ENCODE measurements at places on chromosomes 11 and 22.

DNA sequence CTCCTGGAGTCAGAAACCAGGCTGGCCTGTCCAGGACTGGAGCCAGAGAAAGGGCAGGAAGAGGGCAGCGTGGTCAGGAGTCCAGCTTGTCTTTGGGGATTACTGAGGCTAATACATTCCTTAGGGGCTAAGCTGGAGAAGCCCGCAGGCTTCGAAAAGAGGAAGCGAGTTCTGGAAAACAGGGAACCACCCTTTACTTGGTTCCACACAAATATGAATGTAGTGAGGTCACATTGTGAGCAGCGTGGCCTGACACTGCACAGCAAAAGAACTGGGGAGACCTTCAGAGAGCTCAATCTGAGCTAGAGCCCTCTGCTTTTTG lies 132.3 kb downstream of the CEP164 start:
- DNase-seq = no peak

- no peak for DNase-seq
These were observed 6.0 kb downstream of the TRIM22 start for GRCh38 chr11:5695580-5695979.

DNA sequence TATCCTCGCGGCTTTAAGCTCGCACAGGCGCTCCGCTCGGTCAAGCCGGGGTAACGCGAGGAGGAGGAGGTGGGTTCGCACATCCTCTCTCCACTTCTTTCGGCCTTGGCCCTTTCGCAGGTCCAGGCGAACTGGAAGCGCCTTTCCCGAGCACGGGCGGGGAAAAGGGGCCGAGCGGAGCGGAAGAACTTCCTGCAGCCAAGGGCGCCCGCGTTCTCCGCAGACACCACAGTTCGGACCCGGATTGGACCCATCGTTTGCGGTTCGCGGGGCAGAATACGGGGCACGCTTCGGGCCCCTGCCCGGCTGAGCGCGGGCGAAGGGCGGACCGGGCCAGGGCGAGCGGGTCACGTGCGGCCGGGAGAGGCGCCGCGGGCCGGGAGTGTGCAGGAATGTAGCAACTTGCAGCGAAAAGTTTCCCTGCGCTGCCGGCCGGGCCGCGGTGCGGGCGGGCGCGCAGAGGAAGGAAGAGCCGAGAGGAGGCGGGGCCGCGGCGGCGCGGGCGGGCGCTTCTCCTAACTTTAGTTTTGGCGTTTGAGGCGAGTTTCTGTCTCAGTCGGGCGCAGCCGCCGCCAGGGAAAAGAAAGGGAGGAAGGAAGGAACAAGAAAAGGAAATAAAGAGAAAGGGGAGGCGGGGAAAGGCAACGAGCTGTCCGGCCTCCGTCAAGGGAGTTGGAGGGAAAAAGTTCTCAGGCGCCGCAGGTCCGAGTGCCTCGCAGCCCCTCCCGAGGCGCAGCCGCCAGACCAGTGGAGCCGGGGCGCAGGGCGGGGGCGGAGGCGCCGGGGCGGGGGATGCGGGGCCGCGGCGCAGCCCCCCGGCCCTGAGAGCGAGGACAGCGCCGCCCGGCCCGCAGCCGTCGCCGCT lies at the start of gene YAP1:
Gene YAP1 (plus strand): TSS at position 552 of the 865 bp plus-strand sequence. CDS start 402 bp downstream, outside the sequence.
- DNase-seq = peak; percentile 61

DNA sequence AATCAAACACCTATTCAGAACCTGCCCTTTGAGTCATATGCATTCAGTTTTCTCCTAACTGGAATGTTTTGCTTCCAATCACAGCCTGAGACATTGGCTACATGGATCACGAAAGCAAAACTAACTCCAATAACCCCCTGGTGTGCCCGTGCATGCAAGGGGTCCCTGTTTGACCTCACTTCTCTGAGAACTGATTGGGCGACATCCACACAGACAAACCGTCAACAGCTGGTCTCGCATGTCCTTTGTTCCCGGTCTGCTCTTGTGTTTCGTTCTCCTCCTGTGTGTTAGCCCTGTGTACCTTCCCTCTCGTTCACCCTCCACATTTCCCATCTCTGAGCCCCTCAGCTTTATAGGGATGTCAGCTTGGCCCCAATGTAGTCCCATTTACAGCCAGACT lies 67.2 kb upstream of the TTC12 start:
- DNase-seq = no peak

DNA sequence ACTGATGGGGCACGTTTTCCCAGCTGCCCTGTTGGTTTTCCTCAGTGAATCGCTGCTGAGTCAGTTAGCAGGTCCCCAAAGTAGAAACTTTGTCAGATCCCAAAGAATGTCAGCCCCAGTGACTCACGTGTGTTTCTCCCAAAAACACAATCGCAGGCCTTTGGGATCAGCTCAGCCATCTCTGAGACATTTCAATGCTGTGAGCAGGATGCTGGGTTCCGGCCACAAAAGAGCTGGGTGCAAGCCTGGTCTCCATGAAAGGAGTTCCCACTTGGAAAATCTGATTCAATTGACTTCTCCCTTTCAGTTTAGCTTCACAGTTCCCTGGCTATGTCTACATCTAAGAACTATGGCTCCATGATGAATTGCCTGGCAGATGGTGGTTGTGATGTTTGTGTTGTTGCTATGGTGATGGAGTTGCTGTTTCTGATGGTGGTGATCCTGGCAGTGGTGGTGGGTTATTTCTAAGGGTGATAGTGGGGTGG lies 28.0 kb downstream of the MYEOV start:
- DNase-seq = no peak

Data from CD4-positive, alpha-beta memory T cell (primary cell).